IPS-NIHi11 (cell line): ENCODE measurements at places on chromosomes 2 and 18.

DNA sequence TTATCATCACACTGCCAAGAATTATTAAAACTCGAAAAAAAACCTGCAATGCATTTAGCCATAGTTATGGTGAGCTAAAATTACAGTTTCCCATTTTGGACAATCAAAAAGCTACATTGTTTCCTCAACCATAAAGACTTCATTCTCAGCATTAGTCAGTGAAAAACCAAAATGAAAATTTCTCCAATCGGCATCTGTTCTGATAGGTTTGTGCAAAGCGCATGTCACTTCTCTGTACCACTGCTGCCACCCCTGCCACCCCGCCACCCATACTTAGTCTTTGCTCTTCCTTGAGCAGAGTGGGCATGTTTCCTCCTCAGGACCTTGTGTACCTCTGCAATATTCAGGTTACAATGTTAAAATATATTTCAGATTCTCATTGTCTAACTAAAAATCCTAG, 7.1 kb upstream of the ZBTB14 start:
- DNase-seq = no peak

DNA sequence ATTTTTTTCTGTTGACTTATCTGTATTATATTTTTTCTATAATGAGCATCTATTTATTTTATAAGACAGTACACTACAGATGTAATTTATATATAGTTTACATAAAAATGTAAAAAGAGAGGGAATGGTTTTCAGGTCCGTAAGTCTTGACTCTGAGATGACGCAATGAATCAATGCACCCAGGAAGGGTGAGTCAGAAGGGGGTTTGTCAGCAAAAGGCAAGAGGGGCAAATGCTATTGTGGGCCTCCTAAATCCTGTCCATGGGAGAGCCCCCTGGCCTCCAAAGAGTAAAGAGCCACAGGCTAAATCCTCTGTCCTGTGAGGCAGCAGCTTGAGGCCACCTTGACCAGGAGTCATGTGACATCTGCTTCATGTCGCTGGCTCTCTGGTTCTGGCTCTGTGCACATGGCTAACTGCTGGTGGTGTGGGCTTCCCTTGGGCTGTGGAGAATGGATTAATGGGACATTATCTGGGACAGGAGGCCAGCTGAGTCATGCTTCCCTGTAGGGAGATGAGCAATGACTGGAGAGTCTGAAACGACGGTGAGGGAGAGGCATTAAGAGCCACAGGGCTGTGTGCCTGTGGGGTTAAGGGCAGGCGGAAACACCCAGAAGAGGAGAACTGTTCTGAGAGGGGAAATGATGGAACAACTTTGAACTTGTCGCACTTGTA, 22.8 kb upstream of the ASB18 start:
- DNase-seq = no peak

DNA sequence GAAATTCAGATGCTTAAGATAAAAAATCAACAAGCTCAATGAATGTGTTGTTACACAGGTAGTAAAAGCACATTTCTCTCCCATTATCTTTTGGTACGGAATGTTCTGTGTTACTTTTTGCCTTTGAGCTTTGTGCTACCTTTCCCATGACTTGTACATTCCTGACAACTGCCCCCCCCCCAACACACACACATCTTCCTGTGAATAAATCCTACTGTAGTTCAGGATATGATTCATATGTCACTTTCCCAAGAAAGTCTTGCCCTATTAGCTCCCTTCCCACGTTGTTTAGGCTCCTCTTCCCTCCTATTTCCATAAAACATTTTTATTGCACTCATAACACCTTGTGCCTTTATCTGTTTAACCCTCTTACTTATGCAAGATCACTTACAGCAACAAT, 442.6 kb upstream of the LRATD1 start:
- DNase-seq = no peak

- no peak for DNase-seq
Measured at GRCh38 chr2:205408696-205409095, 273.6 kb upstream of the NRP2 start.

- no peak for DNase-seq
Measured at GRCh38 chr2:25829828-25830227, 48.5 kb downstream of the ASXL2 start.

DNA sequence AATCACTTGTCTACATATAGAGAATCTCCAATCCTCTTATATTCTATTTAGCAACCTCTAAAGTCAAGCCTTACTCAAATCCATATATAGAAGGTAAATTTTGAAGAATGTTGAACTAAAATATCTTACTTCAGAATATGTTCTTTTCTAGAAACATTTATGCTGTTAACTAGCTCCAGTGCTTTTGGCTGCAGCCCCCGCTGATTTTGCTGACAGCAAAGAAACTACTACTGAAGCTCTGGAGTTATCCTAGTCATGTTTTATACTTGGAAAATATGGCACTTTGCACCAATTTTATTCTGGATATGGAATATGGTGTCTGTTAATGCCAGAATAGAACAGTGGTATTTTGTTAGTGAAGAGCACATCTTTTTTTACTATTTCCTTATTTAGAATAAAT, 212.4 kb upstream of the FSIP2 start:
- DNase-seq = no peak
